GM18507 (cell line): ENCODE measurements at places on chromosomes 6 and 20.

DNA sequence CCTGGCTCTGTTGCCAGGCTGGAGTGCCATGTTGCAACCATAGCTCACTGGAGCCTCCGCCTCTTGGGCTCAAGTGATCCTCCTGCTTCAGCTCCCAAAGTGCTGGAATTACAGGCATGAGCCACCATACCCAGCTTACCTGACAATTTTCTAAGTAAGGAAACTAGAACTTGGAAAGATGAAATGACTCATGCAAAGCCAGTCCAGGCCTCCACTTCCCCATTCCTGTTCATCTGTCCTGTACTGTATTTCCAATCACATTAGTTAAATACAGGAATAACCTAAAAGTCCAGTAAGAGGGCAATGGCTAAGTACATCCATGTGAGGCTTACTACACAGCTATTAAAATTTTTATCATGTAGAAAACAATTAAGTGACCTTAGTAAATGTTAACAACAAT is 8.3 kb upstream of the ADGB start:
- DNase-seq = no peak

- no peak for DNase-seq
These were observed 32.5 kb downstream of the POFUT1 start for GRCh38 chr20:32240205-32240604.

DNA sequence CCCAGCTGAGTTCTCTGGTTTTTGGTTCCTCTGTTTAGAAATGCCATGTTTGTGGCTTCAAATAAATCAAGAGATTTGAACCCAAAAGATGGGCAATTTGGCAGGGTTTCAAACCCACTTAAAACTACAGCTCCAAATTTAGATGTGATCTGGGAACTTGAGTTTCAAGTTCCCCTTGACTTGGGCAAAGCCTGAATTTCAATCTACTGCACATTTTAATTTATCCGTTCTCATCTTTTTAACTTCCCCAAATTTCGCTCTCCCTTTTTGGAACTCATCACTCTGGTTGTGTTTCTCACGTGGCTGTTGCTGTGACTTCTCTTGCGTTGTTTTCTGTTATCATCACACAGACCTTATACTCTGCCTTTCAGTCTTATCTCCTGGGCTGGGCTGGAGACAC is 230.9 kb downstream of the CDC5L start:
- DNase-seq = no peak

- no peak for DNase-seq
These were observed 113.5 kb upstream of the PHACTR1 start for GRCh38 chr6:12602951-12603672.

DNA sequence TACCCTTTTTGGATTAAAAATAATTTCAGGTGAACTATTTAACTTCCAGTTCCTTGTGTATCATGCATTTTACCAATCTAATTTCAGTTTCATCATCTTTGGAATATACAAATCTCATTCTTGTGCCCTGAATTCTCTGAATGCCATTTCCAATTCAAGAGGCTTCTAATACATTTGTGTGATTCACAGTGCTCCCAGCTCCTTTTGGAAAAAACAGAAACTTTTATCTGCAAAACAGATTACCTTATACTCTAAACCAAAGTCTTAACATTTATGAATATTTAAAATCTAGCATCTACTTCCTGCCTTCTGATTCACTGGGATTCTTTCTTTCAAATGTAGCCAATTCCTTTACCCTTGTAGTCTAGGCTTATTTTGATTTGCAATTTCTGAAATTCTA is 11.1 kb upstream of the PEX7 start:
- no peak for DNase-seq

- no peak for DNase-seq
These were observed 2.3 kb upstream of the CITED2 start for GRCh38 chr6:139376604-139377218.

GRCh38 chr6:4169028-4169789 is 33.8 kb upstream of the ECI2 start:
- DNase-seq = no peak

DNA sequence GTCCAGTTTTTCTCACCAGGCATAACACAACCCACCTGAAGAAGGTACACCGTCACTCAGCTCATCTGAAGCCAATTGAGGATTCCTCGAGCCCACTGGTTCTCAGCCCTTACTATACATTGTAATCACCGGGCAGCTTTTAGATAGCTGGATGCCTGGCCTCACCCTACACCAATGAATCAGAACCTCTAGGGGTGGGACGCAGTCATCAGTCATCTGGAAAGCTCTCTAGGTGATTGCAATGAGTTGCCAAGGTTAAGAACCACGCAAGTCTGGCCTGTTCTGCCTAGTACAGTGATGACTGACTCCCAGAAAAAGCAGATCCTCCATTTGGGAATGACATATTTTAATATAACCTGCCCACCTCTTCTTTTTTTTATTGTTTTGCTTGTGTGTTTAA is 41.1 kb downstream of the MC3R start:
- no peak for DNase-seq

GRCh38 chr20:9600562-9600961 is 86.2 kb downstream of the LAMP5 start:
- DNase-seq = no peak

DNA sequence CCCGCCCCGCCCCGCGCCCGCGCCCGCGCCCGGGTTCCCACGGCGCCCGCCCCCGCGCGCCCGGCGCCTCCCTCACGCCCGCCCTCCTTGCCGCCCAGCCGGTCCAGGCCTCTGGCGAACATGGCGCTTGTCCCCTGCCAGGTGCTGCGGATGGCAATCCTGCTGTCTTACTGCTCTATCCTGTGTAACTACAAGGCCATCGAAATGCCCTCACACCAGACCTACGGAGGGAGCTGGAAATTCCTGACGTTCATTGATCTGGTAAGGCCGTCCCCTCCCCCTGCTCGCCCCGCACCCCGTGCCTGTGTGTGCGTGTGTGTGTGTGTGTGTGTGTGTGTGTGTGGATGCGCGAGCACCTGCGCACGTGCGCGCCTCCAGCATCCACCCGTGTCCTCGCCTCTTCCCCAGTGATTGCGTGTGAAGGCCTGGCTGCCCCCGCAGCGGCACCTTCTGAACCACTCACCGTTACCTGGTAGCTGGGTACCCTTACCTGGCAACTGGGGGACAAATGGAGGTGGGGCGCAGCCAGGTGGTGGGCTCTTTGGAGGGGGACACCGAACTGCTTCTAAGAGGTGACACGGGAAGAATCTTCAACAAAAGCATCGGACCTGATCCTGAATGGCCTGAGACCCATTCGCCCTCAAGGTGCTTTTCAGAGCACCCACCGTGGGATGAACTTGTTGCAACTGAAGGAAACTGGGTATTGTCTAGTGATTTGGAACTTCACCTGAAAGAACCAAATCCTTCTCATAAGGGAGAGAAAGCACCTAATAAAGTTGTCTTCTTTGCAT is at the start of gene AIG1:
TSS of gene AIG1 (plus strand) at position 84 of the 791 bp plus-strand sequence. CDS start at position 121, 37 bp downstream.
- DNase-seq = no peak

- DNase-seq = no peak
These were observed 116.1 kb downstream of the IBTK start for GRCh38 chr6:82131441-82131840.

- no peak for DNase-seq
These were observed 323.1 kb downstream of the HDGFL1 start for GRCh38 chr6:22892452-22892851.

GRCh38 chr20:39879296-39879695 is 809.7 kb downstream of the MAFB start:
- no peak for DNase-seq

DNA sequence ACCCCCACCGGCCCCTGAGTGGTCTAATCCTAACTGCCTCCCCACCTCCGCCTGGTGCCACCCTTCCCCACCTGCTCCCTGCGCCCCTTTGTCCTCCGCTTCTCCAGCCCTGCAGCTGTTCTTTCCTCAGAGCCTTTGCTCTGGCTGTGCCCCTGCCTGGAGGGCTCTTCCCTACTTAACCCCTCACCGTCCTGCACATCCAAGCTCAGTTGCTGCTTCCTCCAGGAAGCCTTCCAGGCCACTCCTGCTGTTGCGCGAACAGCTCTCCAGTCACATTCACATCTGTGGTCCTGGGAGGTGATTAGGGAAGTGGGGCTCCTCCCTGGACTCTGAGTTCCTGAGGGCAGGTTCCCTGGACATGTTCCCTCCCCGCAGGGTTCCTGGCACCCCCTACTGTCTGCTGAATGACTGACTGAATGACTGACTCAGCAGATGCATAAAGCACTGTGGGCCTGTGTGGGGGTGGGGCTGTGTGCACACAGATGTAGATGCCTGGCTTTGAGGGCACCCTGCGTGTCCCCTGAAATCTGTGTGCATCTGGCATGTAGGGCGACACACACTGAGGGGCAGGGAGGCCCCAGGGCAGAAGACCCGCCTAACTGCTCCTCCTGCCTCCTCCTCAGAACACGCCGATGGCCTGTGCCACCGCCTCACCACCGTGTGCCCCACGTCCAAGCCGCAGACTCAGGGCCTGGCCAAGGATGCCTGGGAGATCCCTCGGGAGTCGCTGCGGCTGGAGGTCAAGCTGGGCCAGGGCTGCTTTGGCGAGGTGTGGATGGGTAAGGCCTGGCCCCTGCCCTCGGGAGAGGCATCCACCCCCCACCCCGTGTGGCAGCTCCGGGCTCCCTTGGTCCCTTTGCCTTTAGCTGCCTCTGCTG is 51.4 kb downstream of the SRC start:
- DNase-seq = no peak

GRCh38 chr6:9494864-9495263 is 920.0 kb downstream of the TFAP2A start:
- DNase-seq = no peak

- DNase-seq = no peak
These were observed 55.1 kb downstream of the ARID1B start for GRCh38 chr6:156832231-156832647.

GRCh38 chr20:13868331-13868730 is 83.5 kb downstream of the NDUFAF5 start:
- no peak for DNase-seq

DNA sequence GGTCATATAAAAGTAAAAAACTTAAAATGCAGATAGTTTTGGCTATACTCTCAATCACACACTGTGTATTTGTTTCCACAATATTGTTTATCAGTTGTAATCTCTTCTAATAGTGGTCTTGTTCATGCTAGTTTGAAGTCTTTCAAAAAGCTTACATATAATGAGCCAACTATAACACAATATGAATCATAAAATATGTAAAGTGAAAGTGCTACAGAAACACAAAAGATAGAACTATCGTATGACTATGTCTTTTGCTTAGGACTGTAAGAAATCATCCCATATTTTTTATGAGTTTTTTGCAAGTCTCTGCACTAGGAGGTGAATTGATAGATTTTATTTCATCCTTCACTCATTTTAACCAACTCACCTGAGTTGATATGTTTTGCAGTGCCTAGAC is 136.0 kb downstream of the MMUT start:
- DNase-seq = no peak

- no peak for DNase-seq
These were observed 150.8 kb downstream of the CDC5L start for GRCh38 chr6:44538131-44538806.

DNA sequence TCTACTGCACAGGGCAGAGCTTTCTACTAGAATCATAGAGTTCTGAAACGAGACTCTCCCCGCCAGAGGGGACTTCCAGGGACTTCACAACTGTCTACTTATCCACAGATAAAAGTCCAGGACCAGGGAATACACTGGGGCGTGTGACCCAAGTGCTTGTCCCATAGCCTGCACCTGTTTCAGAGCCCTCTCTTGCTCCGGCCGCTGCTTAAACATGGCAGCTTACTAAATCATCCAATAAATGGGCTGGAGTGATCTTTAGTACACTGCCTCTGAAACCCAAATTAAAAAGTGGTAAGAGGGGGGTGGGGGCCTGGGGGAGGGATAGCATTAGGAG is 8.9 kb upstream of the RAB44 start:
- no peak for DNase-seq

DNA sequence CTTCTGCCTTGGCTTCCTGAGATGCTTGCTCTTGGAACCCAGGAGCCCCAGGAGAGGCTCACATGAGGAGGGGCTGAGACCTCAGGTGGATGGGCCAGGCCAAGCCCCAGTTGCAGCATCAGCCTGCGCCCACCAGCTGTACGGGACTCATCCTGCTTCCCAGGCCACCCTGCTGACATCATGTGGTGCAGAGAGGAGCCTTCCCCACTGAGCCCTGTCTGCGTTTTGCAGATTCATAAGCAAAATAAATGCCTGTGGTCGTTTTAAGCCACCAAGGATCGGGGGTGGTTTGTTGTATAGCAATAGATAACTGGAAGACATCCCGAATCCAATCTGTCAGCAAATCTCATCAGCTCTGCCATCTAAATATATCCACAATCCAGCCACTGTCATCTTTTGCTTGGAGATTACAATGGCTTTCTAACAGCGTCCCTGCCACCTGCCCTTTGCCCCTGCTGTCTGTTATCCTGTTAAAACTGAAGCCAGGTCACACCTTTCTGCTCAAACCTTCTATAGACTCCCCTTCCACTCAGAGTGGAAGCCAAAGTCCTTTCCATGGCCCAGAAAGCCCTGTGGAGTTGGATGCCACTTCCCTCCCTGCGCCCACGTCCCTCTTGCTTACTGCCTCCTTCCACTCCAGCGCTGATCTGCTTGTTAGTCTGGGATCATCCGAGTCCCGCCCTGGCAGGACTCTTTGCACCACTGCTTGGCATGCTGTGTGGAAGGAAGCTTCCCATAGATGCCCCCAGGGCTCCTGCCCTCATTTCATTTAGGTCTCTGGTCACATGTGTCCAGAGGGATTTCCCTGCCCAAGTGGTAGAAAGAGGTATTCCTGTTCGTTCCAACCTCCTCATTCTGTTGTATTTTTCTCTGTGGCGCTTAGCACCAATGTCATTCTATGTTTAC is 24.0 kb upstream of the MLN start:
- DNase-seq = no peak

DNA sequence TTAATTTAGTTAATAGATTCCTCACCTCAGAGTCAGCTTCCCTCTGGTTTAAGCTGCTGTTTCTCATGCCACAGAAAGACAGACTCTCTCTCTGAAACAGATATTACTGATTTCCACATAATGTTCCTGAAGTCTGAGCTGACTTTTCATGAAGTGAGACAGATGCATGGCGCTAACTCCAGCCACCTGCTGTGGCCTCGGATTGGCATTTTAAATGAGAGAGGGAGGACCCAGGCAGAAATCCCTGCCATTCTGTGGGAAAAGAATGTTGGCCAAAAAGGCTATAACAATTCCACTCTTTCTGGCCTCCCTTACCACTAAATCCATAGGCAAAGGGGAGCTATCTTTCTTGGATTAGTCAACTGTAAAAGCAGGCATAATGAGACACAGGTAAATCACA is 354.1 kb upstream of the CDH4 start:
- no peak for DNase-seq

DNA sequence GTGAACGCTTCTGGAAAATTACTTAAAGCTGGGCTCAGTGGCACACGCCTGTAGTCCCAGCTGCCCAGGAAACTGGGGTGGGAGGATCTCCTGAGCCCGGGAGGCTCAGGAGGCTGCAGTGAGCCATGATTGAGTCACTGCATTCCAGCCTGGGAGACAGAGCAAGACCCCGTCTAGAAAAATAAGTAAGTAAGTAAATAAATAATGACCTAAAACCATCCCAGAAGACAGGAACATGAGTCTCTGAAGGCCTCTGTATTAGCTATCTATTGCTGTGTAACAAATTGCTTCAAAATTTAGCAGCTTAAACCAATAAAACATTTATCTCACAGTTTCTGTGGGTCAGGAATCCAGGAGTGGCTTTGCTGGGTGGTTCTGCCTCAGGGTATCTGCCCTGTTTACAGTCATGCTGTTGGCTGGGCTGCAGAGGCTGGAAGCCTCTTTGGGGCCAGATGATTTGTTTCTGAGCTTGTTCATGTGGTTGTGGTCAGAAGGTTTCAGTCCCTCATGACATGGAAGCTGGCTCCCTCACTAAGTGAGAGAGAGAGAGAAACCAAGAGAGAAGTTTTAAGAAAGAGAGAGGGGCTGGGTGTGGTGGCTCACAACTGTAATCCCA is 48.4 kb upstream of the NCOA3 start:
- peak; percentile 67 for DNase-seq

GRCh38 chr6:84417260-84417659 is 189.8 kb upstream of the CEP162 start:
- no peak for DNase-seq

GRCh38 chr6:113365191-113365590 is 492.0 kb upstream of the MARCKS start:
- no peak for DNase-seq
